Renal cortical epithelial cell (primary cell): ENCODE measurements at places on chromosomes 4 and X. TPM values are rescaled to one million over a fixed set of nuclear protein-coding genes. Genes with fewer than 3 reads are reported as not detected.
A peak's percentile ranks its signal among the peaks of the same experiment; 100 is the strongest.

The ATP2B3 gene
- 0.05 TPM in 1 of 2 replicates, not detected in the other for total RNA-seq

GRCh38 chr4:128917781-128918180 is 108.3 kb downstream of the JADE1 start:
- no peak for DNase-seq

GRCh38 chr4:87707279-87707918 is 57.3 kb downstream of the DMP1 start:
- DNase-seq: no peak

DNA sequence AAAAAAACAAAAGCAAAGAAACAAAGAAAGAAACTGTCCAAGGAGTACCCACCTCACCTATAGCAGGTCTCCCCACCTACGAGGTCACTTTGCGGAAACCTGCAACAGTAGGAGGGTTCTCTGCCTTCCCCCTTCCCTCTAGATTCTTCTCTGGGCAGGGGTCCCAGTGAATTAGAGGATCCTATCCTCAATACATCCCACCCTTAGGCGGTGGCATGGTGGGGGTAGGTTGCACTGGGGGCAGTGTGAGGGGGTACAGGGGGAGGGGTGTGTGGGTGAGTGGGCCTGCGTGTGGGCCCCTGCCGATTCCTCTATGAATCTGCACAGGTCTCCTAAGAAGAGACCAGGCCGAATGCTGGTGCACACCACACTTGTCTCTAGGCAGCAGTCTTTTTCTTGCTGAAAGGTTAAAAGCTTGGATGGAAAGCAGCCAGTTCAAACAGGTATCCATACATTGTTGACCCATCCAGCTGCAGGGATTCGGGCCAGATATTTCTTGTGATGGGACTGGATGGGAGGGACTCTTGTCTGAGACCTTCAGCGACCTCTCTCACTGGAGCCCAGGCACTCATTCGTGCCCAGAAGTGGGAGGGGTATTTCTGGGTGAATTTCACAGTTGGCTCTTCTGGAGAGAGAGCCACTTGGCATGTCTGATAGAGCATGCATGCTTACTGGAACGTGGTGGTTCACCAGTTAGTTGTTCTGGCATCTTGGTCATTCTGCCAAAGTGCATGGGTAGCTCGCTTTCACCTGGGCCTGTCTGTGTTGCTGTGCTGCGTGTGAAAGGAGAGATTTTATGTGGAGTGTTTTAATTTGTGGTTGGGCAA is 65.6 kb downstream of the NBDY start:
- no peak for DNase-seq

- peak; percentile 32 for DNase-seq
Measured at GRCh38 chr4:169620880-169621248, 486 bp downstream of the CLCN3 start.

- DNase-seq: no peak
Measured at GRCh38 chr4:14669371-14669770, 332.9 kb upstream of the CPEB2 start.

DNA sequence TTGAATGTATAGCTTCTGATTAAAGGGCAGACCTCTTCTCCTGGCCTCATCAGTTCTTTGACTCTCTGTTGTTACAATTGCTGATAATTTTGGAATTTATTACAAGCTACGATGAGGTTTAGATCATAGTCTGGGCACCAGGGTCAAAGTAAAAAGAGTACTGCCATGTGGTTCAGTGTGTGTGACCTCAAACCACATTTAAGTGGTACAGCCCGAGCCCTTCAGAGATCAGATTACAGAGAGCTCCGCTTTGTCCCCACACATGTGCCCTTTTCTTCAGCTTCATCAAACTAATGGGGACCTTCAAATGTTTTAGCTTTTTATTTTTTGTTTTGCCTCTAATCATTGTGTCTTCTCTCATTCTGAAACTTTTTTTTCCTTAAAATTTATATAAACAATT is 37.1 kb downstream of the SPANXN2 start:
- no peak for DNase-seq

The GAGE12E gene
- not detected in 2 replicates for total RNA-seq

GRCh38 chr4:139858436-139859205 is 193.0 kb downstream of the MGST2 start:
- no peak for DNase-seq

- DNase-seq: peak; percentile 96
Measured at GRCh38 chrX:38052096-38052495, 45.7 kb downstream of the SYTL5 start.

DNA sequence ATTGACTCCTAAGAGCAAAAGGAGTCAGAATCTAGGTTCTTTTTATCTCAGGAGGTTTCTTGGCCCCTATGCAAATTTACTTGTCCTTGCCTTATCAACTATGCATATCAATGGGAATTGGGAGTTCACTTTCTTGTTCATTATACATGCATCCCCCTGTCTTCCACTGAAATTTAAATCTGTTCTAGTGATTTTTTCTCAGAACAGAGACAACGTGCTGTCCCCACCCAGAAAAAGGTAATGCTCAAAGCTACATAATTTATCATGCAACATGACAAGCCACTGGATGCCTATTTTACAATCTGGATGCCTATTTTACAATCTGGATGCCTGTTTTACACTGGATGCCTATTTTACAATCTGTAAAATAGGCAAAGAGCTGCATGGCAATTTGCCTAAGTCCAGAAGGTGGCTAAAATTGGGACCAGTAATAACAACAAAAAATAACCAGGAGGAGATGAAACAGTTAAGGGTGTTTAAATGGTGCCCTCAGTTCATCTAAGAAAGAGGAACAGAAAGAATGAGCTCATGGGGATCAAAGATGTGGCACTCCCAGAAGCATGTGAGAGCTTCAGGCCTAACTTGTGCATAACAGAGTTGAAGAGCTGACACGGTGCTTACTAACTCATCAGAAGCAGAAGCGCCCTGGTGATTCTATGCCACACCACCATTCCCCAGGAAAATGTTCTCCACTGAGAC is 537.8 kb upstream of the BOD1L1 start:
- DNase-seq: no peak

DNA sequence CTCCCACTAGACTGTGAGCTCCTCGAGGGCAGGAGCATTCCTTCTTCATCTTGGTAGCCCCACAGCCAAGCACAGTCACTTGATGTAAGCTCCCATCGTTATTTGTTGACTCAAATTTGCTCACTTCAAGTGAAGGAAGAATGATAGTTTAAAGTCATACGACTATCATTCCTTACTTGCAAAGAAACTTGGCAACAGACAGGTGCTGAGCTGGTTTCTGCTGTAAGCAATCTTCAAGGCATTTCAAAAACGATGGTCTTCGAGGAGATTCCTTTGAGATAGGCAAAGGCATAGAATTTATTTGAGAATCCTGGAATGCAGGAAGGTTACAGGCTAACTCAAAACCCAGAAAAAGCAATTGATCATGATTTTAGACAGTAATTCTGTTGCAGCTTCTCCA is 64.8 kb downstream of the QDPR start:
- DNase-seq: no peak

DNA sequence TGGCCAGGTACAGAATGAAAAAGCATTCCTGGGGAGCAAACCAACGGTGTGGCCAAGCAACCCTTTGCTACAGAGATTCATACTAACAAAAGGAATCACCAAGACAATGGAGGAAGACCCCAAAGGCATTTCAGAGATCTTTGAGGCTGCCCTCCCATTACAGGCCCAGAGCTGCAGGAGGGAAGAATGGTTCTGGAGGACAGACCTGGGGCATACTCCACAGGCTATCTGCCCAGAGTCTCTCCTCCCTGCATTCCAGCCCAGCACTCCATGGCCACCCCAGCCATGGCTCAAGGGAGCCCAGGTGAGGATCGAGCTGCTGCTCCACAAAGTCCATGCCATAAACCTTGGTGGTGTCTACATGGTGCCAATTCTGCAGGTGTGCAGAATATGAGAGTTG is 81.9 kb downstream of the ATP11C start:
- no peak for DNase-seq

The MAB21L2 gene
- not detected in 2 replicates for total RNA-seq

DNA sequence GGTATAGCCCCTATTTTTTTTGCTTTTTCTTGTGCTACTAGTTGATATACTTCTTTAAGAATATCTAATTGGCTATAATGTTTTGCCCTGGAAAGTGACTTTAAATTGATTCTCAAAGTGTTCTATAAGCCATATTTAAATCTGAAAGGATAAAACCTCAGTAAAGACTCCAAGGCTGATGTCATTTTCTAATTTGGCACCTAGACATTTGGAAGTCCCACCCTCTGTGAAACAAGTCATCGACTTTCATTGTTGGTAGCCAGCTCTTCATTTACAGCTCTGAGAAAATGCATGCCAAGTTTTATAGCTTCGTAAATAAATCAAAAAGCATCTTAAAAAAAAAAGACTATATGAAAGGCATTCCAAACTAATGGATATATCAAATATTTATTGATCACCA is 18.0 kb upstream of the STAG2 start:
- no peak for DNase-seq

- DNase-seq: peak; percentile 27
Measured at GRCh38 chr4:128502818-128503527, 215.4 kb upstream of the PGRMC2 start.

- no peak for DNase-seq
Measured at GRCh38 chr4:175776217-175776616, 35.8 kb downstream of the GPM6A start.

The HGFAC gene
- 0.25 and 0.35 TPM in 2 replicates for total RNA-seq

- DNase-seq: peak; percentile 8
Measured at GRCh38 chrX:154542723-154543424, 3.8 kb downstream of the G6PD start.

- DNase-seq: peak; percentile 19
Measured at GRCh38 chrX:103175944-103176753, 38.8 kb upstream of the BEX4 start.
